ENCODE measurements at places on chromosomes 13 and 19.

DNA sequence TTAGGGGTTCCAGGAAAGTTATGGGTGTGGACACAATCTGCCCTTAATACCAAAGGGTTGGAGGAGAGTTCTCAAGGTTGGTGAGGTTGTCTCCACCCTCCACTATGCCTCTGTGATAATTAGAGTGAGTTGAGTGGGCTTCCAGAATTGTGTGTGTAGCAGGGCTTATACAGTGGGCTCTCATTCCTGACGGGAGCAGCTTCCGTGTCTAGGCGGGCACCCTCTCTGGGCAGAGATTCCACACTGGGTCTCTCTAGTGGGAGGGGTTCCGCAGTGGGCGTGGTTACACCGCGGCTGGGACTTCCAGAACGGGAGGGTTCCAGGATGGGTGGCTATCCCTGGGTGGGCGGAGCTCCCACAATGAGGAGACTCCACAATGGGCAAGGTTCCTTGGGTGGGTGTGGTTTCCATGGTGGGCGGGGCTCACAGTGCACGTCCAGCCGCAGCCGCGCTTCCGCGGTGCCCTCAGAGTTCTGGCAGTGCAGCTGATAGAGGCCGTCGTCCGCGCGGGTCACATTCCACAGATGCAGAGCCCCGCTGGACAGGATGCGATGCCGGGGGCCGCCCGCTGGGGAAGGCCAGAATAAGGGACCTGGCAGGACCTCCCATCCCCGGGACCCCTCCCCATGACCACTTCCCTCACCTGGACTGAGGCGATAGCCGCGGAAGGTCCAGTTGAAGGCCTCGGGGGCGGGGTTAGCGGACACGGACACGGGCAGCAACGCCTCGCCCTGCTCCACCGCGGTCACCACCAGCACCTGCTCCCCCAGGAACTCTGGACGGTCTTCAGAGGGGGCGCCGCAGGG lies 8.4 kb downstream of the NPHS1 start:
- DNase-seq: no peak

- DNase-seq: no peak
Measured at GRCh38 chr19:35901854-35902661, at the start of gene HCST. HCST (plus strand) TSS chr19:35902529; CDS start chr19:35902594, 65 bp downstream.

GRCh38 chr13:26019251-26019650 lies 32.6 kb downstream of the SHISA2 start:
- DNase-seq: no peak

DNA sequence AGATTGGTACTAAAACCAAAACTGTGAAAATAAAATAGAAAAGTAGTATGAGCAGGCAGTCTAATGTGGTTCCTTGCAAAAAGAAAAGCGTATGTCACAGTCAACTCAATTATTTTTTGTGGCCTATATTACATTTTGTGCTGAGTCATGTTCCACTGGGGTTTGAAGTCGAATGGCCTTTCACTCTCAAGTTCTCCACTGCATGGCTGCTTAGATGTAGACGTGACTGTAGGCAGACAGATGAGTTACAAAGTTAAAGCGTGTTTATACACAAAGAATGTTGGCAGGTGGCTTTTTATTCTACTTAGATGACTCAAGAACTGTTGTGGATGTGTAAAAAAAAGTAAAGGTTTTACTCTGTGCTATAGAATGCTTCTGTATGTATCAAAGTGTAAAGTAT lies 133.9 kb downstream of the SLITRK6 start:
- DNase-seq: no peak

DNA sequence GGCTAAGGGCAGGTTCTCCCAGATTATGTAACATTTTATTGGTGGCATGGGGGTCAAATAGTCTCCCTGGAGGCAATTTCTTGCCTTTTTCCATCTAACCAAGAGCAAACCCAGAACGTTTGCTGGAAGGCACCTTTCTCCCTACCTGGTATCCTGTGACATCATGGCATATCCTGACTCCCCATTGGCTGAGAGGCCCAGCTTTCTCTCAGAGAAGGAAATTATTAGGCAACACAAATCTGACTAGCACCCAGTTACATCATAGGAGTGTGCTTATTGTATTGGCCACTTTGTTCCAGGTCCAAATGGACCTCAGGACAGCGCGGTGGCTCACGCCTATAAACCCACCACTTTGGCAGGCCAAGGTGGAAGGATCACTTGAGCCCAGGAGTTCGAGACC lies 13.0 kb downstream of the NTN5 start:
- DNase-seq: no peak

DNA sequence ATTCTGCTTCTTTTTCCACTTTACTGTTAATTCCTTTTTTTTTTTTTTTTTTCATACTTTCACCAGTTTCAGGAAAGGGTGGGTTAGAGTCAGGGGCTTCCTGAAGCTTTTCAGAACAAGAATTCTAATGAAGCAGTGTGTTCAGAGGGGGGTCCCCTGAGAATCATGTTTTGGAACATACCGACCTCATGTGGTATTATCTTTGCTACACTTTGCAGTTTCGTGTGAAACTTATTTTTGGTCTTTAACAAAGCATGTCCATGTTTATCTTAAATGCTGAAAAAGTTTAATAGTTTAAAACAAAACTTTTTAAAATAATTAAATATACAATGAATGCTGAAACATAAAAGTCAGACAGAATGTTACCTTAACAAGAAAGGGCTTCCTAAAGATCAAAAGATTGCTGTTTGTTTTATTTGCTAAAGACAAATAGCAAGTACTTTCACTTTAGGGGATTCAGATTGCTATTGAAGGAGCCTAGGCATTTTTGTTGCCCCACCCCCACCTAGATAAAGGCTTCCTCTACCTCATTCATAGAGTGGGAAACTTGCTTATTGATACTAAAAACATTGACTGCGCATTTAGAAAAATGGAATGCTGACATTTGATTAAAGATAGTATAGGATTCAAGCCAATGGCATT lies 21.1 kb upstream of the POMP start:
- DNase-seq: no peak

DNA sequence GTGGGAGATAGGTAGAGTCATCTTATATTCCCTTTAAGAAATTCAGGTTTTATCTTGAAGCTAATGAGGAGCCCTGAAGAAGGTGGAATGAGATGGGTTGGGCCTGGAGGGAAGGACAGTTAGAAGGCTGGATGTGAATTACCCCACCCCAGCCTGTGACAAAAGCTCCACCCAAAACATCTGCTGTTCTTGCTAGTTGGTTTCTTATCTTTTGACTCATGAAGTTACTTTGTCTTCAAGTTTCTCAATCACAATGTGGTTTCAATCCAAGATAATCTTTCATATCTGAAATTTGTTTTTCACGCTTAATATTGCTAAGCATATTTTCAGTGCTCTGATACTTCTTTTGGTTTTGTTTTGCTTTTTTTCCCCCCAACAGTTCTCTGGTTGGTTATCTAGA lies 38.3 kb upstream of the HMGB1 start:
- DNase-seq: no peak

- DNase-seq: no peak
Measured at GRCh38 chr13:86856991-86857390, 814.2 kb upstream of the SLITRK5 start.

- no peak for DNase-seq
Measured at GRCh38 chr19:32336259-32337083, 8.9 kb upstream of the ZNF507 start.

DNA sequence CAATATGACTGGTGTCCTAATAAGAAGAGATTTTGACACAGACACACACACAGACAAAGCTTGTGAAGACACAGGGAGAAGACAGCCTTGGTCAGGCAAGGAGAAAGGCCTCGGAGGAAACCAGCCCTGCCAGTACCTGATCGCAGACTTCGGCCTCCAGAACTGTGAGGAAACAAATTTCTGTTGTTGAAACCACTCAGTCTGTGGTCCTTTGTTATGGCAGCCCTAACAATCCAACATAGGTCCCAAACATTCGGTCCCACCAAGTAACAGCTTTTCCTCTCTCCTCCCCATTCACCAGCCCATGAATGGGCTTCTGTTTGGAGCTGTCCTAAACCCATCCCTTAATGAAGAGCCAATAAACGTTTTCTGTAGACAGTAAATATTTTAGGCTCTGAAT lies 36.4 kb upstream of the UBAC2 start:
- no peak for DNase-seq

GRCh38 chr19:16586991-16587832 lies 15.0 kb upstream of the SLC35E1 start:
- no peak for DNase-seq

GRCh38 chr13:52955472-52955874 lies 73.1 kb upstream of the OLFM4 start:
- DNase-seq: no peak

DNA sequence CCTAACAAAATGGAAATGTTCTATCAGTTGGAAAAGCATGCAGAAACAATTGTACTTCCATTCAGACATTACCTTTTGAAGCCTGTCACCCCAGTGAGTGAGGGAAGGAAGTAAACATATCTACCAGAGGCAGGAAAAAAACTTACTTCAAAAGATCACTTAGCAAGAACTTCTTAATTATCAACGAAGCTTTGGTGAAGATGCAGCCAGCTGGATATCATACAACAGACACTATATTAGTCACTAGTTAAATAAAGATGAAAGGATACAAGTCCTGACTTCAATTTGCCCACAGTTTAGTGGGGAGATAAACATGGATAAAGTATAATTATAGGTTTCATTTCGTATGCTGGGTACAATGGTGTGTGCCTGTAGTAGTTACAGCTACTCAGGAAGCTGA lies 148.8 kb downstream of the TNFRSF19 start:
- no peak for DNase-seq

DNA sequence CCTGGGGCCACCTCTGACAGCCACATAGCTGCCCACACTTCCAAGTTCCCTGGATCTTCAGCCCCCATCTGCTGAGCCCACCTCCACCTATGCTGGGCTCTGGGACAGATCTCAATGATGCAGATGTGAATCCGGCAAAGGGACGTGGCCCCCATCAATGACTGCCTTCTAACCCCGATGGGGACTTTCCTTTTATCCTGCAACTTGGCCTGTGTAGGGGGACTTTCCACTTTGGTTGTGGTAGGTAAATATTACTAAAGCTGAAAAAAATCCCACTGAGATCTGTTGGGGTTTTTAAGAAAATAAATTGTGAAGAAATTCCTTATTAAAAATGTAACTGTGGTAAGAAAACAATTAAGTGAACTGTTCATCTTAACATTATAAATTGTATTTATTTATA lies 20.8 kb upstream of the ASPDH start:
- no peak for DNase-seq

DNA sequence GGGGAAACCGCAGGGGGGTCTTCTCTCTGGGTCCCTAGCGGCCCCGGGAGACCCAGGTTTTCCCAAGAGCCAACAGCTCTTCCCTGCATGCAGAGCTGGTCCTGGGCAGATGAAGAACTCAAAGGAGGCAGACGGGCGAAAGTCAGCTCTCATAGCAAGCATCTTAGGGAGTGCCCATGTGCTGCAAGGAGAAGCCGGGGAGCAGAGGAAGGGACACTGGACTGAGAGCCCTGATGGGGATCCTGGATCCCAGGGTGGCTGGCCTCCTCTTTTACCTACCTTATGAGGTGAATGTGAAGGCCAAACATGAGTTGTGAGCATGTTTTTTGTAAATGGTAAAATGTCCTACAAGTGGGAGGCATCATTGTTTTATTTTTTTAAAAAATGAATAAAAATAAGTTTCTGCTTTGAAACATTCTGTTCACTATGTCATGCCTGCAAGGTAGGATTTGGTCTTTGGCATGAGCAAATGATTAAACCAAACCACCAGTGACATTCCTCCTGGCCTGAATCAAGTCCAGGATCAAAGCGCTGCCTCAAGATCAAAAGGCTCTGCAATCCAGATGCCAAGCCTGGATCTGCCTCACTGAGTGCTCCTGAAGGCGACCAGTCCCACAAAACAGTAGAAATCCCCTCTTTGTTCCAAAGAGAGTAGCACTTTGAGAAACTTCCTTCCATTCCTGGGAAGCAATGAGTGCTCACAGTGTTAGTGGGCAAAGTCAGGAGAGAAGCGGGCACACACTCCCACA lies 92.2 kb upstream of the SERP2 start:
- no peak for DNase-seq

- DNase-seq: no peak
Measured at GRCh38 chr19:18390065-18390907, 4.3 kb downstream of the GDF15 start.

Measured in HFF-Myc (cell line).